Spinal cord (tissue), 10 donors: ENCODE measurements at places on chromosomes 3 and 15. TPM values are rescaled to one million over a fixed set of nuclear protein-coding genes. Genes with fewer than 3 reads are reported as not detected.

Gene GRK7
- total RNA-seq = 0.20 TPM

Gene HRG
- total RNA-seq = not detected

Gene TMEM266
- 4.9 TPM for total RNA-seq

Gene SLC7A14
- 8.2 TPM for total RNA-seq

Gene SLC28A1
- total RNA-seq = 0.20 TPM

Gene MRPS11
- total RNA-seq = 55.0 TPM

Gene CPN2
- total RNA-seq = not detected

GRCh38 chr15:36428102-36428845, 151.2 kb upstream of the CDIN1 start:
- DNase-seq = no peak
- H3K36me3 ChIP-seq = no peaks in the 10 kb centered on the region
- no peaks in the 10 kb centered on the region for H3K27me3 ChIP-seq
- no peak overlapping the region for H3K27ac ChIP-seq

DNA sequence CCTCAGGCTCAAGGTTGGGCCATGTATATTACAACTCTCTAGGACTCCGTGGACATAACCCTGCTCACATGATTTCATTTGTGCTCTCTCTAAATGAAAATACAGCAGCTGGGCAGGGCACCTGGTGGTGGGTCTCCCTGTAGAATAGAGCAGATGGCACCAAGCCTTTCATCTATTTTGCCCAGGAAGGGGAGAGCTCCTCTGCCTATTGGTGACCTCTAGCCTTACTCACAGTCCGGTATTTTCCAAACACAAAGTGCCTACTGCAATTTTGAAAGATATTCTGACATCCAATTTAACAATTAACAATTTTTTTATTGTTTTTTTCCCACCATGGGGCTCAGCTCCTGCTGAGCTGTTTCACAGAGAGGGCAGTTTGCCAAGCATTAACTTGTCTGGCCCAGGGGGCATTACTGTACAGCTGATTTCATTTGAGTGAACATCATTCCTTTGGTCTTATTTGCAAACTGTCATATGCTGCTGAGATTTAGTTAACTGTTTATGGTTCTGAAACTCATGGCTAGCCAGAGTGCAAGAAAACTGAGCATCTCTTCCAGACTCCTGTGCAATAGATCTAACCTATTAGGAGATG, 474.0 kb downstream of the EPHB1 start:
- no peaks in the 10 kb centered on the region for H3K36me3 ChIP-seq
- DNase-seq = peak; percentile 70
- peaks cover 20% of the 10 kb centered on the region for H3K4me1 ChIP-seq
- no peak overlapping the region for H3K4me3 ChIP-seq
- H3K27ac ChIP-seq = no peak overlapping the region

DNA sequence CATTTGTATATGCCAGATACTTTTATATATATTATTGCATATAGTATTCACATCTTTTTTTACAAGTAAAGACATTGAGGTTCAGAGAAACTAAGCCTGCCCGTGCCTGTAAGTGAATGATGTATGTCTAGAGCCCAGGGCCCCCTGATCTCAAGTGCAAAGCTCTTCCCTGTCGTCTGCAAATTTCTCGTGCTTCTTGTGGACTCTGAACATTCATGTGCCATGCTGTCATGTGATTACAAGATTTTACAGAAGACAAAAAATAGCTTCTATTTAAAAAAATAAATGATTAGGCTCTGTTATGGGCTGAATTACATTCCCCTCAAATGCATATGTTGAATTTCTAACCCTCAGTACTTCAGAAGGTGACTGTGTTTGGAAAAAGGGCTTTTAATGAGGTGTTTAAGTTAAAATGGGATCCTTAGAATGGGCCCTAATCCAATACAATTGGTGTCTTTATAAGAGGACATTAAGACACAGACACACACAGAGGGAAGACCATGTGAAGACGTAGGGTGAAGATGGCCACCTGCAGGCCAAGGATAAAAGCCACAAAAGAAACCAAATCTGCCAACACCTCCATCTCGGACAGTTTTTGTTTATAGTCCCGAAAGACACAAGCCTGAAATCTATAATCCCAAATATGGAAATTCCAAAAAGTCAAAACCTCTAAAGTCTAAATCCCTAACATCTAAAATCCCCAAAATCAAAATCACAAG, 3.9 kb upstream of the MASP1 start:
- no peaks in the 10 kb centered on the region for H3K27me3 ChIP-seq
- no peak overlapping the region for H3K4me3 ChIP-seq
- H3K27ac ChIP-seq = no peak overlapping the region
- H3K36me3 ChIP-seq = no peaks in the 10 kb centered on the region
- peaks cover 5% of the 10 kb centered on the region for H3K4me1 ChIP-seq

GRCh38 chr3:182509844-182510460, 283.4 kb upstream of the ATP11B start:
- no peak overlapping the region for H3K4me3 ChIP-seq
- DNase-seq = no peak
- peak overlapping the region; percentile 92 for H3K27ac ChIP-seq
- H3K27me3 ChIP-seq = no peaks in the 10 kb centered on the region
- peaks cover 7% of the 10 kb centered on the region for H3K4me1 ChIP-seq

DNA sequence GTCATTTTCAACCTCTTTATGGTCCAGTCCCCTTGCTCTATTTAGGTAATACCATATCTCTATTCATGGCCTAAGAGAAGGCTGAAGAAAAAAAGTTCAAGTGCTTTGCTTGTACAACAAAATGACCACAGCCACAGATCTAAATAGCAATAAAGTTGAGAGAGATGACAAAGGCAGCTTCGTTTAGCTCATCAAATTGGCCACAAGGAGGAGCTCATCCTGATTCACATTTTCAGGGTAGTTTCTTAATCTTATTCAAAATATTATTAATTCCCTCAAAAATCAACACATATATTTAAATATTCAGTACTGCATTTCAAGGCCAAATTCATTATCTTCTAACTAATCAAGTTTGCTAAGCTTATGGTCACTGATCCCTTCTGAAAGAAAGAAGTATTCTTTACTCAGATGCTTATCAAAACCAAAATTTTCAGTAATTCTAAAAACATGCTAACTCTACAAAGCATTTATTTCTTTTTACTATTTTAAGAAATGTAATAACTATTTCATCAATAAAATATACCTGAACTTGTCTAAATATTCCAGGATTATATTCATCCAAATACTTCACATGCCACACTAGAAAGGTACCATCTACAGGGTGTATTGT, 85.5 kb downstream of the DMXL2 start:
- no peaks in the 10 kb centered on the region for H3K27me3 ChIP-seq
- no peak for DNase-seq
- H3K4me3 ChIP-seq = no peak overlapping the region
- H3K36me3 ChIP-seq = peaks cover 7% of the 10 kb centered on the region

GRCh38 chr3:46082021-46082420, 54.7 kb upstream of the XCR1 start:
- H3K4me1 ChIP-seq = no peaks in the 10 kb centered on the region
- H3K27me3 ChIP-seq = no peaks in the 10 kb centered on the region
- H3K4me3 ChIP-seq = no peak overlapping the region
- DNase-seq = no peak

DNA sequence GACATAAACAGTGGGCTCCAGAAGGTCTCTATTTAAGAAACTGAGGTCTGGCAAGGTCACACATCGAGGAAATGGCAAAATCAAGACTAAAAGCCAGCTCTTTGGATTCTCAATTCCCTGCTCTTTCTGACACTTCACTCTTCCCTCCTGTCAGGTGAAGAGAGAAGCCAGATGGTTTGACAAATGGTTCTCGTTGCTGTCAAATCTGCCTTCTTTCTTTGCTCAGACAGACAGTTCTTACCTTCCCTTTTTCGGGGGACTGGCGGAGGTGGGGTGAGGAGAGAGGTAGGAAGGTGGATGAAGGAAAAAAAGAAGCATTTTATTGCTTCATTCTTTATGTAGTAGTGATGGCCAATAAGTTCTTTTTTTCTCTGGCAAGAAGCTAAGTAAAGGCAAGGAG, 133.4 kb downstream of the LPP start:
- H3K27ac ChIP-seq = no peak overlapping the region
- H3K27me3 ChIP-seq = no peaks in the 10 kb centered on the region
- H3K4me3 ChIP-seq = no peak overlapping the region
- H3K36me3 ChIP-seq = no peaks in the 10 kb centered on the region
- DNase-seq = peak; percentile 66

GRCh38 chr3:159532577-159532976, 456.1 kb upstream of the IL12A start:
- no peaks in the 10 kb centered on the region for H3K4me1 ChIP-seq
- no peaks in the 10 kb centered on the region for H3K27me3 ChIP-seq
- no peak for DNase-seq
- no peak overlapping the region for H3K27ac ChIP-seq

- no peak for DNase-seq
- H3K36me3 ChIP-seq = no peaks in the 10 kb centered on the region
- H3K27me3 ChIP-seq = no peaks in the 10 kb centered on the region
- H3K4me3 ChIP-seq = no peak overlapping the region
- no peaks in the 10 kb centered on the region for H3K4me1 ChIP-seq
Measured at GRCh38 chr3:190734490-190734889, 128.0 kb downstream of the GMNC start.

- H3K36me3 ChIP-seq = no peaks in the 10 kb centered on the region
- H3K27ac ChIP-seq = no peak overlapping the region
- DNase-seq = no peak
- no peaks in the 10 kb centered on the region for H3K27me3 ChIP-seq
- no peaks in the 10 kb centered on the region for H3K4me1 ChIP-seq
- H3K4me3 ChIP-seq = no peak overlapping the region
Measured at GRCh38 chr3:100216713-100217112, 44.1 kb upstream of the TBC1D23 start.

- no peak for DNase-seq
- peaks cover 25% of the 10 kb centered on the region for H3K4me1 ChIP-seq
- H3K27ac ChIP-seq = no peak overlapping the region
- H3K4me3 ChIP-seq = no peak overlapping the region
Measured at GRCh38 chr15:98720577-98721565, 72.5 kb downstream of the IGF1R start.
